Activated CD8-positive, alpha-beta T cell treated with anti-CD3 and anti-CD28 coated beads, Interleukin-2, amount 10 ng/mL, durations not matched to agents 7 days and 5 days (primary cell): ENCODE measurements at places on chromosomes 12 and 14.

- no peak for DNase-seq
These were observed 3.1 kb upstream of the IGF1 start for GRCh38 chr12:102483466-102483865.

DNA sequence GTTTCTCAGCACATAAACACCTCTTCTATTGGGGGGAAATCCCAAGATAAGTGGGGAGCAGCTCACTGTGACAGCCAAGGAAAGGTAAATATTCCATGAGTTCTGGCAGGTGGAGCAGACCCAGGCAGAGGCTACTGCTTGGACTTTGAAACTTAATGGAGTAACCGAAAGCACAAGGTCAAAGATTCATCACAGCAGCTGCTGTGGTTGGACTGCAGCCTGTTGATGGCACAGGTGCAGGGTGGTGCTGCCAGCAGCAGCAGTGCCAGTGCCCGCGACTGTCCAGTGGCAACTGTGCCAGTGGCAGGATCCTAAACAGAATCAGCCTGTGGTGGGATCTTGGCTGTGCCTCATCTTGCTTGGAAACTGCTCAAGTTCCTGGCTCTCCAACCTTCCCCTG is 81.4 kb upstream of the ARID2 start:
- no peak for DNase-seq

DNA sequence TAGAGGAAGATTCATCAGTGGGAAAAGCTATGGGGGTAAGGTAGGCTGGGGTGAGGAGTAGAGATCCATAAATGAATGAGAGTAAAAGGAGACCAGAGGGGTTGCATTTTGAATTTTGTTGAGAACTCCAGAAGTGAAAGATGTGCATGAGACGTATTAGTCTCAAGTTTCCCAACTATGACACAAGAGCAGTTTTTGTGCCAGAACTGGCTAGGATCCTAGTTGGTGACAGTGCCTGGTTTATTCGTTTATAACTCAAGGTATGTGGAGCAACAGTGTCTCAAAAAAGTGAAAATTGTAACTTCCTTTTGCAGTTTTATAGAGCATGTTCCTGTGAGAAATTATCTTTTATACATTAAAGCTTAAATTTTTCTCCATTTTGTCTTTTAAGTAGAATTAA is 377.0 kb downstream of the NPAS3 start:
- no peak for DNase-seq

- DNase-seq: no peak
These were observed 59.9 kb downstream of the HSP90AA1 start for GRCh38 chr14:102026934-102027333.

DNA sequence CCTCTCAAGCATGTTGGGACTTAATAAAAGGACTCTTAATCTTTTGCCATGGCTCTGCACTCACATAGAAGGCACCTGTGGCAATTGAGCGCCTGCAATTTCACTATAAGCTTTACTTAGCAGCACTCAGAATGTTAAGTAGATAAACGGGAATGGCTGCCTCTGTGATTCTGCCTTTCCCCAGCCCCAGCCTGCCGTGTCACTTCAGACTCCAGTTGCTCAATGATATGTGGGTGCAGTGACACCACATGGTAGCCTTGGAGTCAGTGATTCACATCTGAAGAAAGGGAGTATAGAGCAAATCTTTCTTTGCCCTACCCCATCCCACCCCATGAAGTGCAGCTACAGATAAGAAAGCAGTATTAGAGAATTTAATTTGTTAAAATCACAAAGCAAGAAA is 96.1 kb downstream of the ZFC3H1 start:
- no peak for DNase-seq

GRCh38 chr14:25069879-25070278 is 19.9 kb upstream of the STXBP6 start:
- no peak for DNase-seq

- no peak for DNase-seq
These were observed 24.1 kb upstream of the PLEKHG3 start for GRCh38 chr14:64680013-64680713.
